Cerebellar cortex (tissue), 1 donor: ENCODE measurements at places on chromosomes 6 and 20.

DNA sequence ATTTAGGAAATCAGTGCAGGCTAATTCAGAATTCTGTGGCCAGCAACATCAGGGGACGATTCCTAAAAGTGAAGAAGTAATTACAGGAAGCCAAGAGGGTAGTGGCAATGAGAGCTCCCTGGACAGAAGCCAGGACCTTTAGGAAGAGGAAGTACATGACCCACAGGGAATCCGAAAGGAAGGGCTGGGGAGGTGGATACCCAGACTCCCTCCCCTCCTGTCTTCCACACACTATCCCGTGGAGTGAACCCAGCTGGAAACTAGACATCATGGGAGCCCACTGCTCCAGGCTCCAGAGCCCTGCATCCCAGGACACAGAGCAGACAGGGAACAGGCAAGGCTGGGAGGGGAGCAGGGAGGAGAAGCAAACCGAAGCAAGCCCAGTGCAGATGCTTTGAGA is 83.0 kb downstream of the SNX5 start:
- DNase-seq, result no peak

- no peak for DNase-seq
These were observed 7.8 kb downstream of the MAP3K7 start for GRCh38 chr6:90578894-90579549.

DNA sequence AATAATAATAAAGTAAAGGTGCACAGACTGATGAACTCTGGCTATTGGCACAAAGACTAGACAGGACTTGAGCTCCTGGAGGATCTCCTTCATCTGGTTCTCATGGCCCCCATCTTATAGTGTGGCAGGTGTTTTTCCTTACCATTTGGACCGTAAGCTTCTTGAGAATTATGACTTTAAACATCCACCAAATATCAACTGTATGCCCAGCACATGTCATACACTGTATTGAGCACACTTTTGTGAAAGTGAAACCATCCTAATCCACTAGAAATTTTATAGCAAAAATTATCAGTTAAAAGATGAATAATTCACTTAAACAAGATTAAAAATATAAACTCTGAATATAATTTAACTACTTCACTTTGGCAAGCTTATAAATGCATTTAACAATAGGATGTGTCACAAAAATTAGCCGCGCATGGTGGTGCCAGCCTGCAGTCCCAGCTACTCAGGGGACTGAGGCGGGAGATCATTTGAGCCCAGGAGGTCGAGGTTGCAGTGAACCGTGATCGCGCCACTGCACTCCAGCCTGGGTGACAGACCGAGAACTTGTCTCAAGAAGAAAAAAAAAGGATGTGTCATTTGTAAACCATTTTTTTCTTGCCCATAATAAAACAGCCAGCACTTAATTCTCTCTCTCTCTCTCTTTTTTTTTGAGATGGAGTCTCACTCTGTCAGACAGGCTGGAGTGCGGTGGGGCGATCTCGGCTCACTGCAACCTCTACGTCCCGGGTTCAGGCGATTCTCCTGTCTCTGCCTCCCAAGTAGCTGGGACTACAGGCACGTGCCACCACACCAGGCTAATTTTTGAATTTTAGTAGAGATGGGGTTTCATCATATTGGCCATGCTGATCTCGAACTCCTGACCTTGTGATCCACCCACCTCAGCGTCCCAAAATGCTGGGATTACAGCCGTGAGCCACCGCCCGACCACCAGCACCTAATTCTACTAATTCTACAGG is 9.1 kb downstream of the HIVEP2 start:
- no peak for DNase-seq

DNA sequence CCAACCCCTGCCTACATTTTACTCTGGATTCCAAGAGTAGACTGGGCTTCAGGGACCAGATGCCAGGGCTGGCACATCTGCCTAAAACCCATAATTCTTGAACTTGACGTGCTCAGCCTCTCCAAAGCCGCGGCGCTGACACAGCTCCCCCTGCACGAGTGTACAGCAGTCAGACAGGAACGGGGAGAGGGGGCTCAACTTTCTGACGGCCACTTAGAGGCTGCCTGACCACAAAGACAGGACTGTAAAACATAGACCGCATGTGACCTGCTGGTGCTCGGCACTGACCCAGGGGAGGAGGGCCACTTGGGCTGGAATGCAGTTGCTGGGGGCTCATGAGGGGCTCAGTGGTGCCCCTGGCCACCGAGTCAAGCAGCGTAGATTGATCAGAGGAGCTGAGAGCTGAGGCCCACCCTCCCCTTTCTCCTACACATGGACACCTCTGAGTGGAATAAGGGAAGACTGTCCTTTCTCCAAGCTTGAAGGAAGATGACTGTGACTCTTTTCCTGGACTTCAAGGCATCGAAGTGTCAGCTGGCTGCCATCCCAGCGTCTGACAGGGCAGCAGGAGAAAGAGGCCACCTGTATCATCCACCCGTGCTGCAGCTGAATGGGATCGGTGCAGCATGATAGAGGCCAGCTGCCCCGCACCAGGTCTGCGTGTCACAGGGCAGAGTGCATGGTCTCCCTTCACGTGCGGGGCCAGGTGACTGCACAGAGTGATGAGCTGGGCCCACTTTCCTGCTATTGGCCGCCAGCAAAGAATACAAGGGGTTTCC is 171.3 kb upstream of the AGPAT4 start:
- no peak for DNase-seq

DNA sequence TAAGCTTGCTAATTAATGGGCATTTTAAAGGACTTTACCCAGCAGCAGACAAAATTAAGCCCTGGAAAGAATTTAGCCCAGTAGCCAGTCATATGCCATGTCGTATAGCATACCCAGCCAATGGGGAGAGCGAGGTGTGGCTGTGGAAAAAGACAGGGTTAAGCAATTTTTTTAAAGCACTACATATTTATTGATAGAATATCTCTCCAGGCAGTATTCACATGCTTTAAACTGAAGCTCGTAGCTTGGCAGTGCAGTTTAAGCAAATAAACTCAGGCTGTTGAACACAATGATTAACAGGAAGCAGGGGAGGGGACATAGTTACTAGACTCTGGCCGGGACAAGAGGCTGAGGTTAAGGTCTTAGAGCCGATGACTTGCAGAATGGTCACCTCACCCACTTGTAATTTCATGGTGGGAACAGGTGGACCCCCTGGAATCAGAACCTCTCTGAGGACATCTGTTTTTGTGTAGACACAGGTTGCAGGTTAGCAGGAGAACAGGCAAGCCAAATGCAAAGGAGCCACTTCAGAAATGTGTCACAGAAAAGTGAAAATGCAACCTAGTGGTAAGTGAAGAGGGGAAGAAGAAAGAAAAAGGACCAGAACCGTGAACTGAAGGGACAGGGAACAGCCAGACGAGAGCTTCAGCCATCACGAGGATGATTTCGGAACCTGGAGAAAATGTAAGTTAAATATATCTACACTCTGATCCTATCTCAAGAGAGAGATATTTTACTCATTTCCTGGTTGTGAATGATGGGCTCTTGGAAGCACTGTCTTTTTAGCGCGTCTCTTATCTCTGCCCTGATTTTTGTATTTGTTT is 7.2 kb downstream of the GCNT2 start:
- DNase-seq, result peak; percentile 55

DNA sequence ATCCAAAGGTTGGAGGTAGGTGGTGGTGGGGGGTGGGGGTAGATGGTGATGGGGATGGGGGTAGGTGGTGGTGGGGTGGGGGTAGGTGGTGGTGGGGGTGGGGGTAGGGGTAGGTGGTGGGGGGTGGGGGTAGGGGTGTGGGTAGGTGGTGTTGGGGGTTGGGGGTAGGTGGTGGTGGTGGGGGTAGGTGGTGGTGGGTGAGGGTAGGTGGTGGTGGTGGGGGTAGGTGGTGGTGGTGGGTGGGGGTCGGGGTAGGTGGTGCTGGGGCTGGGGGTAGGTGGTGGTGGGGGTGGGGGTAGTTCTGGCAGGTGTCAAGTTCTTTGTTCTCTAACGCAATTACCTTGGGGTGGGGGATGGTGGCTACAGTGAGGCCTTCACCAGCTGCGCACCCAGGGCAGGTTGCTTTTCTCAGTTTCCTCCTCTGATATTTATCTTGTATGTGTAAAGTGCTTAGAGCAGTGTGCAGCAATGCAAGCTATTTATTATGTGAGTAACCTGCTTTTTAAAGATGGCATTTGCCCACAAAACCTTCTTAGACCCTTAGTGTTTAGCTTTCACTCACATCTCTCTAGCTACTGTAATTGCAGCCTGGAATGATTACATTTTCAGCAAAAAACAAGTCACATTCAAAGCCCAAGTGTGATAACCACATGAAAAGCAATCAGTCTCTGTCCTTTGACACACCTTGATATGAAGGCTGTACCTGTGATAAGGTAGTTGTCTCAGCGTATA is 8.2 kb upstream of the CCDC167 start:
- DNase-seq, result no peak

DNA sequence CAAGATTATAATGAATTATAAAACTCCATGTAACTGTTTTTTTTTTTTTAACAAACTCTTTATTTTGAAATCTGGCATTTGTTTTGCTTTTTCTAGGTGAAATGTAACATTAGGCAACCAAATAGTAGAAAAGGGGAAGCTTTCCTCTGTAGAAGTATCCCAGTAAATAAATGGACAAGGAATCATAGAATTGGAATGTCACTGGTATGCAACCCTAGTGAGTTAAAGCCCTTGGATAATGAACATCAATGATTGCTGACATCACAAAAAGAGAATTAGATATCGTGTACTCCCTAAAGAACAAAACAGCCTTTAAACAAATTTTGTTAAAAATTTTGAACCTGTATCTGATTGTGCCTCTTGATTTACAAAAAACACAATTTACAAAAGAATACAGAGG is 93.9 kb upstream of the OGFRL1 start:
- no peak for DNase-seq

- peak; percentile 50 for DNase-seq
These were observed 155.2 kb downstream of the SCML4 start for GRCh38 chr6:107668743-107669474.

DNA sequence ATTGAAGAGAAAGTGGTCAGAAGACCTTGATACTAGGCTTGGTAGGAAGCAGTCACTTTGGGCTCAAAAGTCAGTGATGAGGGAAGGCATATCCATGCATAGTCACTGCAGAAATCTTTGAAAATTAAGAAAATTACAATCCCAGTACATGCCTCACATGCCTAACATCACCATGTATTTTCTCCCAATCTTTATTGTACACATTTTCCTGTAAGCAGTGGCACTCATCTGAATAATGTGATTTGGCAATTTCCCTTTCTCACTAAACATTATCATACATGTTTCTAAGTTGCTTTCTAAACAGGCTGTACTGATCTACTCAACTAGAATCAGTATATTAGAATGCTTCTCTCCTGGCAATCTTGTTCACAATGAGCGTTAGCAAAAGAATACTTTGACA is 280.7 kb upstream of the SUPT3H start:
- no peak for DNase-seq

DNA sequence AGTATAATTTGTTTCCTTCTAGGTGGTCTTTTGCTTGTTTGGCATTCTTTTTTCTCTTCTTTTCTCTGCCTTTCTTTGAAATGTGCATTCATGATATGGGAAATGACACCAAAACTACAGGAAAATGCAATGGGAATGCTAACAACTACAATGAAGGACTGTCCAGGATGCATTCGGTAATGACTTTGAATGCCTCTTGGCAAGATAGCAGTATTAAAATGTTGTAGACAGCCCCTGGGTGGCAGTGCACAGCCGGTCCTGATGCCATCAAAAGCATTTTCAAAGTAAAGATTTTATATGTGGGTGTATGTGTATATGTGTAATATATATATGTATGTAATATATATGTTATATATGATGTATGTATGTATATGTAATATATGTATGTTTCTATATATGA is 218.8 kb upstream of the MMS22L start:
- DNase-seq, result no peak

DNA sequence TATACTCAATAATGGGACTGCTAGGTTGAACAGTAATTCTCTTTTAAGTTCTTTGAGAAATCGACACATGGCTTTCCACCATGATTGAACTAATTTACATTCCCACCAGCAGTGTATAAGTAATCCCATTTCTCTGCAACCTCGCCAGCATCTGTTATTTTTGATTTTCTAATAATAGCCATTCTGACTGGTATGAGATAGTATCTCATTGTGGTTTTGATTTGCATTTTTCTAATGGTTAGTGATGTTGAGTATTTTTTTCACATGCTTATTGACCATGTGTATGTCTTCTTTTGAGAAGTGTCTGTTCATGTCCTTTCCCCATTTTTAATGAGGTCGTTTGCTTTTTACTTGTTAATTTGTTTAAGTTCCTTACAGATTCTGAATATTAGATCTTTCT is 66.5 kb downstream of the STK4 start:
- no peak for DNase-seq

- no peak for DNase-seq
These were observed 18.3 kb downstream of the FOXC1 start for GRCh38 chr6:1627827-1628560.

GRCh38 chr6:32970413-32971241 is 2.2 kb downstream of the BRD2 start:
- peak; percentile 85 for DNase-seq

GRCh38 chr20:61123751-61124368 is 128.2 kb upstream of the CDH4 start:
- DNase-seq, result no peak

DNA sequence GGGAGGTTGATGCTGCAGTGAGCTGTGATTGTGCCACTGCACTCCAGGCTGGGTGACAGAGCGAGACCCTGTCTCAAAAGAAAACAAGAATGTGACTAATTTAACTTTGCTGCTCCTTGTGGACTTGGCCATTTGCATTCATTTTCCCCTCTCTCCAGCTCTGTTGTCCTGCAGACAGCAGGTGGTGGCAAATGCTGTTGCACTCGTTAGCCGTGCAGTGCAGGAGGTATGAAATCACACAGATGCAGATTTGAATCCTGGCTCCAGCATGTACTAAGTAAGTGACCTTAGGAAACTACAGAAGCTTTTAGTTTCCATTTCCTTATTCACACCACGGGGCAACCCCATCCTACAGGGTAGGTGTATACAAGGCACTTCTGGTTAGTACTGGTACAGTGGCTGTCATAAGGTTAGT is 9.6 kb upstream of the BEND3 start:
- no peak for DNase-seq

DNA sequence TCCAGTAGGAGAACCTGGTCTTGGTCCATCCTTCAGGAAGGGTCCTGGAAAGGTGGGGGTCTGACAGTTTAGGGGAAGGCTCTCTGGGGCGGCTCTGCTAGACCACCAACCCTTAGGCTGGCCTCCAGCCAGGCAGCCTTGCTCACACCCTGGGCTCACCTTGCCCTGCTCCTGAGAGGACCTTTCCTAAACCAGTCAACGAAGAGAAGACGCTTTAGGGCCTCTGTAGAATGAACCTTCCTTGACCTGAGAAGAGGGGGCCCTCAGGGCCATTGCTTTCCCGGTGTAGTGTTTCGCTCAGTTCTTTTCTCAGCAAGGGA is 1.1 kb downstream of the CDC25B start:
- DNase-seq, result no peak

DNA sequence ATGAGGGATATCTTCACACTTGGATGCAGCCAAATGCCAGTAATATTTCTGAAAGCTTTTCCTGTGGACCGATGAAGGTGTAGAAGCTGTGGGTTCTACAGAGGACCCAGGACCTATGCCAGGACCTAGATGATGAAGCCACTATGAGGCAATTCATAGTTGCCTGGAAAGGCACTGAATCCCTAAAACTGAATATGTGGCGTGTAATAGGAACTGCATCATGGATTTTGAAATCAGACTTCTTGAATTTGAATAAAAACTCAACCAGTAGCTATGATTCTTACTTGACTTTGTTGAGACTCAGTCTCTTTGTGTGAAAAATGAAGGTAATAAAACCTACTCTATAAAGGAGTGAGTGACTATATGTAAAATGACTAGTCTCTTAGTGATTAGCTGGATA is 89.9 kb upstream of the SGK1 start:
- no peak for DNase-seq

- DNase-seq, result no peak
These were observed 52.5 kb upstream of the COL21A1 start for GRCh38 chr6:56299916-56300315.

- peak; percentile 66 for DNase-seq
These were observed 45.4 kb downstream of the MDFI start for GRCh38 chr6:41683523-41684310.
